Stimulated activated CD4-positive, alpha-beta T cell treated with anti-CD3 and anti-CD28 coated beads, Interleukin-2, amount 100 ng/mL, for 48 hours (primary cell): ENCODE measurements at places on chromosomes 7 and 10.

DNA sequence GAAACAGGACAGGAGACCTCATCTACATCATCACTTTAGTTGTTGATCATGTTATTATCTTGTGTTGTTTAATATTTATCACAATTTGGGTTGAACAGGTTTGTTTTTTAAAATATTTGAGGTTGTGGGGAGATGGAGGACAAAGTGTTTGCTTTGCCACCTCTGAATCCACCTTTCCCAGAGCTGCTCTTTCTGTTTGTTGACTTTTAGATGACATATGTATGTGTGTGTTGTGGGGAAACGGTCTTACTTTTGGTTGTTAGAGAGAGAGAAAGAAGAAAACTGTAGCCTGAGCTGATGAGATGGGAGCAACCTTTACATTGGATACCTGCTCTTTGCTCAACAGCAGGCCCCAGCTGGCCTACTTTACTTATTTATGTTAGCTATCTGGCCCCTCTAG, 19.0 kb upstream of the SLC16A12 start:
- no peak for DNase-seq

- DNase-seq = no peak
Observed at GRCh38 chr7:135743907-135744731, 4.5 kb downstream of the FAM180A start.

- DNase-seq = no peak
Observed at GRCh38 chr7:116242759-116243158, 32.4 kb downstream of the TES start.

DNA sequence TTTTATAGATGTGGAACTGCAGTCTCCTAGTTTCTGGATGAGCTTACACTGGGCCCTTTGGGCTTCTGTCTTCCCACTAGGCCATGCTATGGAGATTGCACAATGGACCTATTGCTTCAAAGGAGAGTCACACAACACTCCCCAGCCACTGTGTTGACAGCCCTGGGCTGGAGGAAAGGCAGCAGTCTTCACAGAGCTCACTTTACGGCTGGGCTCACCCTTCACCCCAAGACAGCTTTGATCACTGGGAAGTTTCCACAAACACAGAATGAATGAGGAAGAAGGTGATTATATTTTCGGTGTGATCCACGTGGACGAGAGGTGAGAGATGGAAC, 92.7 kb upstream of the GDF10 start:
- no peak for DNase-seq

DNA sequence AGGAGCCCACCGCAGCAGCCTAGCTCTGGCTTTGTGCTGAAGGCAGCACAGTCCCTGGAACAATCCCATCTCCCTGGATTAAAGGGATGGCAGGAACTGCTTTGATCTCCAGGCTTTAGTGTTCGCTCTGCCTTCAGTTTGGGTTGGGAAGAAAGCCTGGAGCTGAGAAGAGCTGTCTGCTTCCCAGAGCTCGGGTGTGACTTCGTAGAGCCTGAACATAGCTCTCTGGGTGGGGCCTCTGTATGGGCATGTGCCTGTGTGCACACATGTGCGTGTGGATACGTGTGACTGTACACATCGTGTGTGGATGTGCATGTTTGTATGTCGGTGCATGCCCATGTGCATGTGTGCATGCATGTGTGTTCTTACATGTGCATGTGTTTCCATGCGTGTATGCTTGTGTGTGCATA, 8.7 kb downstream of the ADCY1 start:
- DNase-seq = no peak

GRCh38 chr10:58137813-58138212, 129.9 kb downstream of the IPMK start:
- DNase-seq = no peak

DNA sequence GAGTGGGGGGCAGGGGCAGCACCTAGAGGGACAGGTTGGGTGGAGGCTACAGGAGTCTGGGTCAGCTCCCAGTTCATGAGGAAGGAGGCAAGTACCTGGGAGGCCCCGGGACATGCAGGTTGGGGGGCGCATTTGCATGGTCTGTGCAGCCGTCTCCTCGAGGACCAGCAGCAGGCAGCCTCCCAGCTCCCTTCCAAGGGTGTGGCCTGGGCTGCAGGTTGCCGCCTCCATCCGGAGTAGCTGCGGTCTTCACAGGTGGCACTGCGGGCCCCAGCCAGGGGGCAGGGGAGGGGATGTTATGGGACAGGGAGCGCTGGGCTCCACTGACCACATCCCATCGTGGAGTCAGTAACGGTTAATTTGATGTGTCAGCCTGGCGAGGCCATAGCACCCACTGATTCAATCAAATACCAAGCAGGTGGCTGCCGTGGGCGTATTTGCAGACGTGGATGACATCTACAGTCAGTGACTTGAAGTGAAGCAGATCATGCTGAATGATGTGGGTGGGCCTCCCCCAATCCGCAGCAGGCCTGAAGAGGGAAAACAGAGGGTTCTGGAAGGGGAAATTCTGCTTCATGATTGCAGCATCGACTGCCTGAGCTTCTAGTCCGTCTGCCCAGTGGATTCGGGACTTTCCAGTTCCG, 81.6 kb downstream of the PRKAG2 start:
- peak; percentile 77 for DNase-seq

GRCh38 chr10:88291289-88292184, 291.6 kb downstream of the RNLS start:
- no peak for DNase-seq

DNA sequence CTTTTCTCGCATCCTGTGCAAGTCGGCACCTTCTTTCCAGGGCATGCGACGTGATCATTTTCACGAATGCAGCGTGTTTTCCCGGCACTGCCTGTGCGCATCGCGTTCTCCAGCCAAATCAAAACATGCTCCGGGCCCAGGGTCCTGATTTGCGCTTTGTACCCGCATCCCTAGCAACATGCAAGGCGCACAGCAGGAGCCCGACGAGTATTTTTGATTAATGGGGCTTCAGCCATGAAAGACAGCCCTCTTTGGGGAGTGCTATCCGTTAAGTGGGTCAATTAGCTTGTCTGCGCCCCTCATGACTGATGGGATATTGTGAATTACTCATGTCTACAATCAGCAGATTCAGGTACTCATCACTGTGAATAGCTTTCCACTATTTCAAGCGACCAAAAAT, 243.3 kb upstream of the RNF32 start:
- DNase-seq = no peak

DNA sequence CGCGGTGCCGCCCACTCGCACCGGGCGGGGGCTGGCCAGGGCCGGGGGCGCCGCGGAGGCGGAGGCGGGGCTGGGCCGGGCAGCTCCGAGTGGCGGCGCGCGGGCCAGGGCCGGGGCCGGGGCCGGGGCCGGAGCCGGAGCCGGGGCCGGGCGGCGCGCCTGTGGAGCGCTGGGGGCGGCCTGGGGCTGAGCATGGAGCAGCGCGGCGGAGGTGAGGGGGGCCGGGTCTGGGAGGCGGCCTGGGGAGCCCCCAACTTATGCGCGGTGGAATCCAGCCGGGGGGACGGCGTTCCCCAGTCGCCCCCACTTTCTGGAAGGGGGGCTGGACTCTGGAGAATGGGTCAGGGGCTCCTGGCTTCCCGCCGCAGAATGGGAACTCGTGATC, at the start of gene LZTS2:
TSS of gene LZTS2 (plus strand) at position 67 of the 385 bp plus-strand sequence. CDS start 2,731 bp downstream, outside the sequence.
- DNase-seq = no peak

GRCh38 chr10:82529062-82529461, 654.1 kb downstream of the NRG3 start:
- no peak for DNase-seq

GRCh38 chr7:149725916-149726315, 47.5 kb downstream of the ZNF467 start:
- no peak for DNase-seq

GRCh38 chr10:96978621-96979154, 146.6 kb downstream of the LCOR start:
- DNase-seq = no peak

GRCh38 chr7:15113752-15114151, 211.2 kb upstream of the DGKB start:
- no peak for DNase-seq

- DNase-seq = no peak
Observed at GRCh38 chr10:35089611-35090161, 455 bp downstream of the CUL2 start.

- DNase-seq = no peak
Observed at GRCh38 chr7:113084496-113085172, 2.0 kb downstream of the GPR85 start.

- no peak for DNase-seq
Observed at GRCh38 chr10:100289641-100290040, 3.2 kb upstream of the BLOC1S2 start.

- DNase-seq = no peak
Observed at GRCh38 chr7:67732898-67733297, 736.3 kb downstream of the TYW1 start.

DNA sequence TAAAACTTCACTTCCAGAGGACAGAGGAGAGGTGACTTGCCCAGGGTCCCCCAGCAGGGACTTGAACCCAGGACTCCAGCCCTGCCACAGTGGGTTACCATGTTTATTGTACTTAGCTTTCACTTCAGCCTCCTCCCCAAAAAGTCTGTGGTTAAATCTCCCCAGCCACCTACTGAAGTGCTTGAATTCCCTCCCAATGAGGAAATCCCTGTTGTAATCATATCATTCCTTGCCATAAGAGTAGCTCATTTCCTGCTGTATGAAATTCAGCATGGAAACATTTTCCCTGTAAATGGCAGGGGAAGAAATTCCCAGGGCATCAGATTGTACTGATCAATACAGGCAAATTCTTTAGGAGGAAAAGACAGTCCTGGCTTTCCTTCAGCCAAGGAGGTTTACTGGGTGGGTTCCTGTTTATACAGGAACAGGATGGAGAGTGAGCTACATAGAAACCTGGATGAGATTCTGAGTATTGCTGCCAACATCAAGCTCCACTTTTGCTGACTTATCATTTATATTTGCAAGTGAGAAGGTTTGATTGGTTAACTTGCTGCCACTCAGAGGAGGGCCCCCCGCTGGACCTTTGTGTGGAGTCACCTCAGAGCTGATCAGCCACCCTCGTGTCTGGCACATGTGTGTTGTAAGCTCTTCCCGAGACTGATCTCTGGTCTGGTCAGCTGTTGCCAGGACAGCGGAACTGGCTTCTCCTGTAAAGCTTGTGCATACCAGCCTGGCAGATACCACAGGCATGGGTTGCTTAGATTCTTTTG, 16.4 kb upstream of the PDZD8 start:
- DNase-seq = no peak

- DNase-seq = peak; percentile 42
Observed at GRCh38 chr7:113710310-113711096, 208.3 kb downstream of the PPP1R3A start.

GRCh38 chr7:79244482-79244881, 209.0 kb downstream of the MAGI2 start:
- DNase-seq = no peak

DNA sequence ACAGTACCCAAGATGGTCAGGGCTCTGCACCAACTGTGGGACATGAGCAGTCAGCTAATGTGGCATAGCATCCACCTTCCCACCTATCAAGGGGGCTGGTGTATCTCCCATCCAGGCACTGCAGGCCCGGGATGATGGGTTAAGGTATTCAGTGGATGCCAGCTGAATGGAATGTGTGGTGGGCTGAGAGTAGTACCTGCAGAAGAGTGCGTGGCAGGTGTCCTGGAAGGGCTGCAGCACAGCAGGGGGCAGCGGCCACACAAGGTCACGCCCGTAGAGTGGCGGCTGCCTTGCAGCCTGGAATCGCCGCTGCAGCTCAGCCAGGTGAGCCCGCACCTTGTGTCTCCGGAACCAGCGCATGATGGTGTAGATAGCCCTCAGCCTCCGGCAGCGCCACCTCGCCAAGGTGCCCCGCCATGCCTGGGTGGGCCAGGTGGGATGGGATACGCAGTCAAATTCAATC, 13.3 kb downstream of the MYO1G start:
- DNase-seq = no peak

DNA sequence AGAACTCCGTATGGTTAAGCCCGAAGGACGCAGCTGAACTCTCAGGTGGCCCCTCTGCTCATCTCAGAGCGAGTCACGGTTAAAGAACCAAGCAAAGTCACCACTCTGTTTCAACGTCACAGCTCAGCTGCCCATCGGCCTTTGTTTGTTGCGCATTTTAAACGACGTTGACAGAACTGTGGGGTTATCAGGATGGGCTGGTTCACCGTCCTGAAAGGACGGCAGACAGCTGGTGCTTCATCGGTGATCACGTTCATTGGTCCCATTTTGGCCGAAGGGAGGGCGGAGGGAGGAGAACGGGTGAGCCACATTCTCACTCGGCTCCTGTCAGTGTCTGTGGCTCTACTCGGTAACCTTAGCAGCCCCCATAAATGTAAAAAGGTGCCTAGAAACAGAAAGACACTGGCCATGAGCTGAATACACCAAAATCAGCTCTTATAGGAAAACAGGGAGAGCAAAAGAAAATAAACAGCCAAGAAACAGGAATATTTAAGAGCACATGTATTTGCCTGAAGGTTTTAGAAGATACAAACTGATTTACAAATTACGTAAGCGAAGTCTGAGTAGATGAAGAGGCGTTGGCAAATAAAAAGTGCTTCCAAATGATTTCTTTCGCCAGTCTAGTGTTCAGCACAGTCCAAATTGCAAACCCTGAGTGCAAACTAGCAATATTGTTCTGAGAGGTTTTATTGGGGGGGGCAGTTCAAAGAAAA, 8.4 kb downstream of the PRKAG2 start:
- DNase-seq = no peak

DNA sequence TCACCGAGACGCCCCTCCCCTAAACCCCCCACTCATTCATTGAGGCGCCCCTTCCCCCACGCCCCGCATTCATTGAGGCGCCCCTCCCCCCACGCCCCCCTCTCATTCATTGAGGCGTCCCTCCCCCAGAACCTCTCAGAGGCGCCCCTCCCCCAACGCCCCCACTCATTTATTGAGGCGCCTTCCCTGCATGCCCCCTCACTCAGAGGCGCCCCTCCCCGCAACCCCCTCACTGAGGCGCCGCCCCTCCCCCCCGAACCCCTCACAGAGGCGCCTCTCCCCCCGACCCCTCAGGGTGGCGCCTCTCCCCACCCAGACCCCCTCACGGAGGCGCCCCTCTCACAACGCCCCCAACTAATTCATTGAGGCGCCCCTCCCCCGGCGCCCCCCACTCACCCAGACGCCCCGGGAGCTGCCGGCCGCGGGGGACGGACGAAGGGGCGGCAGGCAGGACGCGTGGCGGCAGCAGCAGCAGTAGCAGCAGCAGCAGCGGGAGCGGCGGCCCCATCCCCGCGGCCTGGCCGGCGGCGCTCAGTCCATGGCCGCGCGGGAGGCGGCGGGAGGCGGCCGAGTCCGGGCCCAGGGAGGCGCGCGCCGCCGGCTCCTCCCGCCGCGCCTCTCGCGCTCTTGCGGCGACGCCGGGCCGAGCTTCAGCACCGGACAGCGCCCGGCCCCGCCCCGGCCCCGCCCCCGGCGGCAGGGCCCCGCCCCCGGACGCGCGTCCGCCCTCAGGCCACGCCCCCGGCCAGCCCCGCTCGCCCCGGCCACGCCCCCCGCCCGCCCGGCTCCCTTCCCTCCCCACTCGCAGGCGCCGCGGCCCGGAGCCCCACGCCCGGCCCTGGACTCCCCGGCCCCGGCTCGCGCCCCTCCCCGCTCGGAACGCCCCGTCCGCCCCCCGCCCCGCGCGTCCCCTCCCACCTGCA, at the start of gene PTPRN2:
TSS of gene PTPRN2 (minus strand) at position 662 of the 923 bp plus-strand sequence.
- peak; percentile 52 for DNase-seq
